Activated CD8-positive, alpha-beta memory T cell treated with anti-CD3 and anti-CD28 coated beads for 4 hours (primary cell): ENCODE measurements at places on chromosomes 11 and 22.

- DNase-seq: no peak
These were observed 97.9 kb upstream of the CD44 start for GRCh38 chr11:35041070-35041554.

- DNase-seq: peak; percentile 49
These were observed 2.8 kb downstream of the PARVB start for GRCh38 chr22:44026630-44027511.

- DNase-seq: no peak
These were observed 95.7 kb downstream of the CWC15 start for GRCh38 chr11:94877443-94878200.

GRCh38 chr22:45381348-45381747, 32.1 kb downstream of the SMC1B start:
- no peak for DNase-seq

DNA sequence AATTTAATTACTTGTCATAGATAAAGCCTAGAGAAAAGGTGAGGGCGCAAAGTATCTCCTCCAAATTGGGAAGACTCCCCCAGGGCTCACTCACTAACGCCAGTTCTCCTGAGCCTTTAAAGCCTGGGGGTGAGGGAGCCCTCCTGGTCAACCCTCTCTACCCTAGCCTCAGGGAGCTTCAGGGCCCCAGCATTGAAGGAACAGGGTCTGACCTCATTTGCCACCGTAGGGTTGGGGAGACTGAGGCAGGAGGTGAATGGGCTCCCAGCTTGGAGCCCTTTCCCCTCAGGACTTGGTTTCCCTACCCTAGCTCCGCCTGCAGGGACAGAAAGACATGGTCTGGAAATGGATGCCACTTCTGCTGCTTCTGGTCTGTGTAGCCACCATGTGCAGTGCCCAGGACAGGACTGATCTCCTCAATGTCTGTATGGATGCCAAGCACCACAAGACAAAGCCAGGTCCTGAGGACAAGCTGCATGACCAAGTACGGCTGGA, 1.7 kb downstream of the FOLR2 start:
- no peak for DNase-seq

DNA sequence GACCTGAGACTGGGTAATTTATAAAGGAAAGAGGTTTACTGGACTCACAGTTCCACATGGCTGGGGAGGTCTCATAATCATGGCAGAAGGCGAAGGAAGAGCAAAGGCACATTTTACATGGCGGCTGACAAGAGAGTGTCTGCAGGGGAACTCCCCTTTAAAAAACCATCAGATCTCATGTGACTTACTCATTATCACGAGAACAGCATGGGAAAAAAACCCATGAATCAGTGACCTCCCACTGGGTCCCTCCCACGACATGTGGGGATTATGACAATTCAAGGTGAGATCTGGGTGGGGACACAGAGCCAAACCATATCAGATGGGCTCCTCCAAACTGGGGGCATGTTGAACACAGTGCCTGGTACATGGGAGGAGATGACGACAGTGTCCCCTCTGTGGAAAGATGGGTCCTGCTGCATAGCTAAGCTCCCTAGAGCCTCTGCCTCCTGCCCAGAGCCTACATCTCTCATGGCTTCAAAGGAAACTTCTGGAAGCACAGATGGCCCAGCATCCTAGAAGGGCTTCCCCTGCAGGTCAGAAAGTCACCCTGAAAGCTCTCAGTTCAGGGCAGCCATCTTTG, 46.1 kb downstream of the MYEOV start:
- no peak for DNase-seq

DNA sequence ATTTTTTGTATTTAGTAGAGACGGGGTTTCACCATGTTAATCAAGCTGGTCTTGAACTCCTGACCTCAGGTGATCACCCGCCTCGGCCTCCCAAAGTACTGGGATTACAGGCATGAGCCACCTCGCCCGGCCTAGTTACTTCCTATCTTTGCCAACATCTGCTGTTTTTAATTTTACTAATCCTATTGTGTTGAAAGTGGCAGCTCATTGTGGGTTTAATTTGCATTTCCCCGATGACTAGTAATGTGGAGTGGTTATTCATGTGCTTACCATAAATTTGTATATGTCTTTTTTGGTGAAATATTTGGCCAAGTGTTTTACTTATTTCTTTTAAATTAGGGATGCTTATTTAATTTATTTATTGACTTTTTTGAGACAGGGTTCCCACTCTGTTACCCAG, 74.2 kb upstream of the SLC25A18 start:
- DNase-seq: no peak

DNA sequence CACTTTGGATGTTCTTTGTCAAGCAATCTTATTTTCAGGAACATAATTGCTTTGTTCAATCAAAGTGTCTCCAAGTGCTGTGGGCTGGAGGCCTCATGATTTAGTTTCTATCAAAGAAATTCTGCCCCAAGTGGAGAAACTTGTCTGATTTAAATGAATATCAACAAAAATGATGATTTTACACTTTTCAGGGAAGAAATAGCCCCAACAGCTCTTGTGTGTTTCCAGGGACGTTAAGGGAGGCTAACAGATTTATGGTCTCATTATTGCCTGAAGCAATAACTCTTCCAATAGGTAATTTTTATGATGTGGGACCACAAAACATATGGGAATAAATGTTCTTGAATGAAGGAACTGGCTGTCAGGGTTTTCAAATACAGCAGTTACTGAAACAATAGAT, 699.1 kb downstream of the FAM181B start:
- DNase-seq: no peak

- no peak for DNase-seq
These were observed 253.3 kb downstream of the BUD13 start for GRCh38 chr11:116519499-116519898.

DNA sequence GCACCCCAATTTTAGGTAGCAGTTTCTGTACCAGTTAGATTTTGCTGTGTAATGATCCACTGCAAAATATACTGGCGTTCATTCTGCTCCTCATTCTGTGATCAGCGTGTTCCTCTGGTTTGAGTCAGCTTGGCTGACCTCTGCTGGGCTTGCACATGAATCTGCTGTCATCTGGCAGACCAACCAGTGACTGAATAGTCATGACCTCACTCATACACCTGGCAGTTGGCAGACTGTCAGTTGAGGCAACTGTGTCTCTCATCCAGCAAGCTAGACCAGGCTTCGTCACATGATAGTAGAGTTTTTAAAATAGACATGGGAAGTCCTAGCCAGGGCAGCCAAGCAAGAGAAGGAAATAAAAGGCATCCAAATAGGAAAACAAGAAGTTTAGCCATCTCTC, 316.3 kb upstream of the LARGE1 start:
- DNase-seq: no peak

- DNase-seq: no peak
These were observed 708.9 kb upstream of the CCDC179 start for GRCh38 chr11:23569134-23569533.

DNA sequence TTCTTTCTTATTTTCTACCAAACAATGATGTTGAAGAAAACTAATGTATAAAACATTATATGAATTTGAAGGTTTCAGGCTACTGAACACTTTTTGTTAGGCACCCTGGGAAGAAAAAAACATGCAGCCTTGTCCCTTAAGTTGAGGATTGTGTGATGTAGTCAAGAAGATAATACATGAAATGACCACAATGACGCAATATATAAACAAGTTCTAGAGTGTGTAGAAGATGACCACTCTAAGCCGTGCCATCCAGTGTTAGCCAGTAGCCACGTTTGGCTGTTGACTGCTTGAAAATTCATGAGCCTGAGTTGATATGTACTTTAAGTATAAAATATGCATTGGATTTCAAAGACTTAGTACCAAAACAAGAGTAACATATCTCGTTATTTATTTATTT, 16.2 kb downstream of the SWAP70 start:
- no peak for DNase-seq

GRCh38 chr11:122784325-122784955, 53.9 kb upstream of the CRTAM start:
- DNase-seq: no peak

DNA sequence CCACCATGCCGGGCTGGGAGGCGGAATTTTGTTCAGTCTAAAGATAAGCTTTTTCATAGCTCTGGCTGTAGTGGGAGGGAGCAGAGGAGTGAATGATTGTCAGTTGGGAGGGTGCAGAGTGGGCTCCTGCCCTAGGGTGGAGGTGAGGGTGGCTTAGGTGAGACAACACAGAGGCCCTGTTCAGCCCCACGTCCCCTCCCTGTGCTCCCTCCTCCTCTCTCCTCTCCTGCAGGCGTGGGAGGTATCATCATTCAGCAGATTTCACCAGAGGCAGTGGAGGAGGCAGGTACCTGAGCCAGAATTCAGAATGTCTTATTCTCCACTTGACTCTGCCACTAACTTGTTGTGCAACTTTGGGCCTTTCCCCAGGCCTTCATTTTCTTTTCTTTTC, 1.7 kb upstream of the THRSP start:
- DNase-seq: no peak

DNA sequence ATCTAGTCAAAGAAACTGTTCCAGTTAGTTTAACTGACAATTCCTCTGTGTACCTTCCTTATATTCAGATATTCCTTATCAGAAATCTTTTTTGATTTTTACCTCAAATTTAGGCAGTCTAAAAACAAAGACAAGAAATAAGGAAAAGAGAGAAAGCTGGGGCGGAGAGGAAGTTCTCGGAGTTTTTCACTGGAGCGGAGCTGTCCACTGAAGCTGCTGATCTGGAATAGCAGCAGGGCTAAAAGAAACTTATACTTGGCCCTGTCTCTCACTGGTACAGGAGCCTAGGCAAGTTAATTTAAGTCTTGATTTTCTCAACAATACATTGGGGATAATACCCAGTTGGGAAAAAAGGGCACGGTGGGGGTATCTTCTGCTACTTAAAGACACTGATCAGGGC, 59.2 kb upstream of the CYP2D6 start:
- DNase-seq: no peak
